ENCODE measurements at places on chromosomes 1 and 21.

DNA sequence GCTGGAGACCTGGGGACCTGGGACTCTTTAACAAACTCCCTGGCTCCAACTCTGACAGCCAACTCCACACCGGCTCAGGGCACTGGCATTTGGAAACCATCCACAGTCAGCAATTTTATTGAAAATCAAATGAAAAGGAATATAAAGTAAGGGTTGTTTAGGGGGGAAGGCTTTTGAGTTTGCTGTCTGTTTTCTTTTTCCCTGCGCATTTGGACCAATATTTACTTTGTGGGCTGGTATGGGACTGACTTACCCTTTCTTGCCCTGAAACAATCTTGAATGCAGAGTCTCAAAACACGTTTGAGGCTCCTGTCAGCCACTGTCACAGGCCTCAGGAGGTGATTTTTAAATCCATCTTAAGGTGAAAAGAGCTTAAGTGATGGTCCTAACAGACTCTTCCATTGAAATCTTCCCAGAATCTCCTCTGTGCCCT, 15.4 kb upstream of the EFHD2 start:
- DNase-seq: no peak

GRCh38 chr1:226712742-226713419, 26.2 kb downstream of the ITPKB start:
- DNase-seq: no peak

DNA sequence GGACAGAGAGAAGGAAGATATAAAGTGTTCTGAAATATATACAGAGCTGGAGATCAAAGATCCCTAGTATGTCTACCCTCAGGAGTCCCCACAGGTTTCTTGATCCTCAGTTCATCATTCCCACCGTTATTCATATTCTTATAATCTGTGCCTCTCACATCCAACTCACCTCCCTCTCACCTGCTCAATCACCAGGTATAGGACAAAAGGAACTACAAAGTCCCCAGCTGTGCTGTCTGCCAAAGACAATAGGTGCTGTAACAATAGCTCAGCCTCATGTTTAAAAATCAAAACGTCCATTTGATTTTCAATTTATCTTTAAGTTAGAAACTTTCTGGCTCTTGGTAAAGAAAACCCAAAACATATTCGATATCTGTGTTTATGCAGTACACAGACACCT, 121.1 kb upstream of the PKN2 start:
- DNase-seq: no peak

DNA sequence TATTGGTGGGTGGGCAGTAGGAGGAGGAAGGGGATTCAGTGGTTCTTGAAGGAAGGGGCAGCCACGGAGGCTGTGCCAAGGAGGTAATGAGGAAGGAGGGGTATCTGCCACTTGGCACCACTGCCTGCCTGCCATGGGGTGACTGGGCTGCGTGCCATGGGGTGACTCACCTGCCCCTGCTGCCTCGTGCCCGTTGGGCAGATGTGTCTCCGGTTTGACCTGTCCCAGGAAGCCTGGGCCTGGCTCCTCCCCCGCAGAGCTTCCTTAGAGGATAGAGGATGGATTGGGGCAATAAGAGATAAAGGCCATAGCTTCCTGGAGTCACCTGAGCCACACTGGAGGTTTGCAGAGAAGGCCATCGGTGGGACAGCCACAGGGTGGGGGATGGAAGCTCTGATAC, 1.7 kb downstream of the PADI3 start:
- DNase-seq: no peak

GRCh38 chr1:84330125-84330984, 28.8 kb downstream of the SAMD13 start:
- no peak for DNase-seq

DNA sequence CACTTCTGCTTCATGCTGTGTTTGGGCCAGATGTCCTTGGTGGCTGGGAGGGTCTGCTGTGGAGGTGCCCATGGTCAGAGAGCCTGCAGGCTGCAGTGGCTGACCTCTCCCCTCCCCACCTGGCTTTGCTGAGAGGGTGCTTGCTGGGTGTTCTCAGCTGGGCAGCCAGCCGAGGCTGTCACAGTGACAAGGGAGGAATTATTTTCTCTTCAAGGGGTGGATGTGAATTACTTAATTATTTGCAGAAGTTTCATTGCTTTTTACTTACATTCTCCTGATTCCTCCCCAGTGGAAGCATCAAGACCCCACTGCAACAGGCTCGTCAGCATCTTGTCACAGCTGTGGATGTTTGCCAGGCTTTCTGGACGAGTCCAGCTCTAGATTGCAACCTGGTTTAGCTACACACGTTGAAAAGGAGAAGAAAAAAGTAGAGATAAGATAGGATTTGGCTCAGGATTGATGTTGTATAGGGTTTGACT, 70.3 kb downstream of the GALNT2 start:
- DNase-seq: no peak
